ENCODE measurements at places on chromosomes 4 and X.

DNA sequence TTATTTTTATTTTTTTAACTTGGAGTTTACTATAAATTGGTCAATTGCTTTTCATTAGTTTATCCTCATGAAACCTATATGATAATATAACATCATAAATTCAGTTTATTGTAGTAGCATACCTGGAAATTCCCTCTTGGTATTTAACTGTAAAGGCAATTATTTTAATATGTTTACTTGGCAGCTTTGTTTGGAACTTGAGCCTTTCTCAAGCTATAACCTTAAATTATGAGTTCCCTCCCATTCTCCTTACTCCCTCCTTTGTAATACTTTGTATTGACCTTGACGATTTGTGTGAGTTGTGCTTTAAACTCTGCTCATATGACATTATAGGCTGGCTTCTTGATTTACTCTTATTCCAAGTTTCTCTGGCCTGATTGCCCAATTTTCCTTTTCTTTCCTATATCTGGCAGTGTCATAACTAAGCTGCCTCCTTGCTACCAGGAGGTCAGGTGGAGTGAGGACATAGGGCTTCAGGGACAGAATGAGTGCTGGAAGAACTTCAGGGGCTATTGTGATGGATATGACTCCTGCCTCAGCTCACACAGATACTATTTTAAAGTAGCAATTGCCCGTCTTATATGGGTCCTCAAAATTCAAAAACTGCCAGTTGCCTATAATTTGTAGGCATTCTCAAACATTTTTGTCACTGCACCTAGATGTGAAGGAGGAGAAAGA is 77.7 kb downstream of the RAP1GDS1 start:
- no peak for DNase-seq

- no peak for DNase-seq
These were observed 13.7 kb upstream of the HTRA3 start for GRCh38 chr4:8255698-8256441.

DNA sequence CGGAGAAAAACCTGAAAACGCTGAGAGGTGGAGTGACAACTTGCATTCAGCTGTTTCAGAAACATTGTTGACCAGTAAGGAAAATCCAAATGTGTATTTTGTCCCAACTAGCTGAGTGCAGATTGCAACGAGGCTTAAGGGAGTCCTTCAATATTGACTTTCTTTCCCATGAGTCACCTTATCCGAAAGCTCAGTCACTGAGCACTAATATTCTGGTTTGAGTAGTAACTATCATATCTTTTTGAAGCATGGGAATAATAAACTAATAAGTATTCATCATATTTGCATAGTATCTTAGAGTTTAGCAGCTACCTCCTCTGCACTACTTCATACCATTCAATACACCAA is 604.3 kb downstream of the PACRGL start:
- DNase-seq = no peak

DNA sequence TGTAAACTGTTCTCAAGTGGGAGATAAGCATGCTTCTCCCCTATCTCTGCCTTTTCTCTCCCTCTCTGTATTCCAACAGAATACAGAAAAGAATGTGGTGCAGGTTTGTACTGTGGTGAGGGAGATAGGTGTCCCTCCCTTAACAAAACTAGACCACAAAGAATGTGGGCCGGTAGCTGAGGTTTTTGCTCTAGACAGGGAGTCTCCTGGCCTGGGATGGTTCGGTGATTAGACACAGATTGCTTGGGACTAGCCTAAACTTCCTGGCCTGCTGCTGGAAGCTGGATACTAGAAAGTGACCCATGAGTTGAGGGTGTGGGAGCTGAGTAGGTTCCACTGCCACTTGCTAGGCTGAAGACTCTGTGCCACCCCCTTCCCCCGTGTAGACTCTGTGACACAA is 143.0 kb downstream of the CXXC4 start:
- DNase-seq = no peak

- DNase-seq = no peak
These were observed 22.2 kb downstream of the QDPR start for GRCh38 chr4:17489721-17490120.

GRCh38 chr4:182488896-182489295 is 245.7 kb downstream of the TENM3 start:
- no peak for DNase-seq

DNA sequence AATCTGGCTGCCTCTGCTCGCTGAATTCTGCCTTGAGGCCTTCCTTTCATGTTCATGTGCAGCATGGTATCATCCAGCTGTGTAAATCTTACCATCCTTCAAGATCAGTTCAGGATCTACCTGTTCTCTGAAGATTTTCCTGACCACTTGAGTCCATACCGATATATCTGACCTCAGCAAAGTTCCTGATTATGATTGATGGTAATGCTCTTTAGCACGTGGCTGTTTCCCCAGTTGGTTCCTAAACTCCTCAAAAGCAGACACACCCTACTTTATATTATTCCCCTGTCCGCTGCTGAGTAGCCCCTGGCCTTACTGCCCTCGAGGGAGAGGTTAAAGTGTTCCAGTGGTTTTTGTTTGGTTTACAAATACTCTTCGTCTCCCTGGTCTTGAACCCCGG is 20.0 kb downstream of the GALNT7 start:
- DNase-seq = no peak

GRCh38 chrX:23802431-23802830 is 19.5 kb downstream of the SAT1 start:
- no peak for DNase-seq

DNA sequence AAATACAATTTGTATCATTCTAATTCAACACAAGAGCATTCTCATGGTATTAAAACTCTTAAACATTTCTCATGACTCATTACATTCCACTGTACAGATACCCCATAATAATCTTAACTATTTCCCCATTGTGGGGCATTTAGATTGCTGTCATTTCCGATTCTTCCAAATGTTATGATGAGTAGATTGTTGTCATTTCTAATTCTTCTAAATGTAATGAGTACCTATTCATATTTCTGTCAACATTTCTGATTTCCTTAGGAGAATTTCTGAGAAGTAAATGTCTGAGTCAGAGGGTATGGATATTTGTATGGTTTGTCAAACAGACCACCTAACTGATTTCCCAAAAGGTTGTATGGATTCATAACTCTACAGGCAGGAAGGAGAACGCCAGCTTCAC is 8.3 kb downstream of the S100G start:
- DNase-seq = no peak

DNA sequence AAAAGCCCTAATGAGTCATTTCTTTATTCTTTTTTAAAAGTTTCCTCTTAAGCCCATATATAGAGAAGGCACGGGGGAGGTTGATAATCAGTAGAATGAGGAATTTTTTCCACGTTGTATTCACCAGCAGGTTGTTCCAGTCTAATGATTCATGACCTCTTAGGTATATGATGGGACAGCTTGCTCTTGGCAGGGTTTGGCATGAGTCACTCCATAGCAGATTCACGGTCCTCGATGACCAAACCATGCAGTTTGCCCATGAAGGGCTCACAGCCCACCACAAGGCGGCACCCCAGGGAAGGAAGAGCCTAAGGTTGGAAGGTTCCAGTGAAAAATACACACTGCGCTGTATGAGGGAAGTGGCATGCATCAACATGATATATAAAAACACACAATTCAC is 623.8 kb upstream of the DIPK2B start:
- DNase-seq = no peak

GRCh38 chr4:2785613-2786012 is 7.3 kb upstream of the SH3BP2 start:
- DNase-seq = no peak

DNA sequence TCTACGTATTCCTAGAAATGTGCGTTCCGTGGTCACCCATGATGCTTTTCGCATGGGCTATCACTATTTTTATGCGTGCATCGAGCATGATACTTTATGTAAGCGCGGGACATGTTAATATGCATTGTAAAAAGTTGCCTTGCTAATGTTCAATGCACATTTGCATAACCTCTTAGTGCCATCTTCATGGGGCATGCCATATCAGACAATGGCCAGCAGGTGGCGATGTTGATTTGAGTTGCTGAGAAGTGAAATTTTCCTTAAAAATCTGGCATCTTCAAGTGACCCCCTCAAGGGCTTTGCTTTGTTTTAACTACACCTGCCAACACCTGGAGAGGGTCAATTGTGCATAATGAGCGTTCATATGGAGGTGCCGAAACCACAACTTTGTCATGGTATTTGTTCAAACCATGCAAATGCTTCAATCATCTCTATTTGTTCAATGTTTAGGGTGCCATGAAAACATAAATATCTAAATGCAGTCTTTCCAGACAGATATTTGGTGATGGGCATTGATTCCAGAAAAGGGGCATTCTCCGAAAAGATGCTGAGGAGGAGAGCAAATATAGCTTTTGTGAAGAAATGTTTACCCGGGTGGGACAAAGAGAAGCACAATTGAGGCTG is 833.9 kb upstream of the PRKX start:
- peak; percentile 3 for DNase-seq

GRCh38 chr4:154559494-154560418 is 3.1 kb upstream of the FGB start:
- no peak for DNase-seq

DNA sequence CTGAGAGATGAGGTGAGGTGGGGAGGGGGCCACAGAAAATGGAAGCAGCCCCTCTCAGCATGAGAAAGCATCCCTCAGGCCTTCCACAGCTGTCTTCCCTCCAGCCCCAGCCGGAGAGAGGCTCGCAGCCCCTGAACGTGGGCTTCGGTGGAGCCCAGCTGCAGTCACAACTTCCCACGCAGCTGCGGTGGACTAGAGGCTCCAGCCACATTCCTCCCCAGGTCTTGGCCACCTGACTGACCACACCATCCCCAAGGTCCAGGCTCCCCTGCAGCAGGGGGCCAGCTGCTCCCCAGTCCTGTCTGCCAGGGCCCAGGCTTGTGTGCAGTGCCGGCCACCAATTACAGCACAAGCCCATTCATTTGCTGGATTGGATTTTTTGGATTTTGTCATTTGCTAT is 212.3 kb upstream of the BCOR start:
- no peak for DNase-seq

- DNase-seq = no peak
These were observed 13.7 kb downstream of the TEC start for GRCh38 chr4:48255959-48256342.

DNA sequence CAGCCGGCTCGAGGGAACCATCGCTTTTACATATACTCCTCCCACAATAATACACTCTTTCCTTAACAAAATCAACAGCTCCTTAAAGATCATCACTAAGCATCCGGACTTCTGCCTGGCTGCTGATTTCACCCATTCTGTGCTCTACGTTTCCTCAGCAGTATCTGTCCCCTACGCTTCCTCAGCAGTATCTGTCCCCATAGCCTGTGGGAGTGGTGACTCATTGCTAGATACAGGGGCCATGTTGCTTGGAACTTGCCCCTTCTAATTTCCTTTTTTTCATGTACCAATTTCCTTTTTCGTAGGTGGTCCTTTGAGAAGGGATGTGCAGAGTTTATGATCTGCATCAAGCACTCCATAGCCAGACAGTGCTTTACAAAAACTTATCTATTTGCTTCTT is 18.6 kb downstream of the MAP3K15 start:
- DNase-seq = no peak

- no peak for DNase-seq
These were observed 461.2 kb upstream of the PCDH7 start for GRCh38 chr4:30258949-30259348.

DNA sequence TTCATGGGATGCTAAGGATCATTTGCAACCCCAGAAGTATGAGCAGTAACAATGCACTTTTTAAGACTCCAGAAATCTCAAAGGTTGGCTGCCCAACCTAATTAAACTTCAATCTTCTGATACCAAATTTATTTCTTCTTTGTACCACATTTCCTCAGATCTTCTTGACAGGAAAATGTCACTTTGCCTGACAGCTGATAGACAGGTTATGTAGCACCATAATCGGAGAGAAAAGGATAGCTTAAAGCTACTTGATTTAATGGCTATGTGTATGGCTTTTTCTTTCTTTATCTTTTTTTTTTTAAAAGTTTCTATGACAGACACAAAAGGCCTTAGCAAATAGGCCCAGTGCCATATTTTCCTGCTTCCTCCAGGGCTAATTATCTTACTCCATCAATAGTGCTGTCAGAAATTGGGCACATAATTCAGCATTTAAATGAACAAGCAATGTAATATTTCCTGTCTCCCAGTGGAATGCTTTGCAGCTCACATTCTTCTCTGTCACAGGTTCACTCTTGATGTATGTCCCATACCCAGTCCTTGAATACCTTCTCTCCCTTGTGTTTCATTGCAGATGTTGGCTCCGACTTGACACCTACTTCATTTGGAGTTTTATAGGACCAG is 795.7 kb downstream of the ADGRL3 start:
- no peak for DNase-seq

DNA sequence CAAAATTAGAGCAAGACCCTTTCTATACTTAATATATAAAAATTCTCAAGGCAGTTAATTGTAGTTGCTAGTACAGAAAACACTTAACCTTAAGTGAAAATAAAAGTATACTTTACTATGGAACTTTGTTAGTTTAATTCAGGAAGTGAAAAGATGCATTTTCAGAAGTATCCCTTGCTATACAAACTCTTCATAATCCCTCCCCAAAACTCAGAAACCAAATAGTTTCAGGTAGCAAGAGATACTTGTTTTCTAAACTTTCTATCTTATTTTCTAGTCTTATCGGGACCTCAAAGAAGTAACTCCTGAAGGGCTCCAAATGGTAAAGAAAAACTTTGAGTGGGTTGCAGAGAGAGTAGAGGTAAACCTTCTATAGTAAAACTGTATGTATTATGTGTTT is 14.3 kb downstream of the PAICS start:
- DNase-seq = no peak

DNA sequence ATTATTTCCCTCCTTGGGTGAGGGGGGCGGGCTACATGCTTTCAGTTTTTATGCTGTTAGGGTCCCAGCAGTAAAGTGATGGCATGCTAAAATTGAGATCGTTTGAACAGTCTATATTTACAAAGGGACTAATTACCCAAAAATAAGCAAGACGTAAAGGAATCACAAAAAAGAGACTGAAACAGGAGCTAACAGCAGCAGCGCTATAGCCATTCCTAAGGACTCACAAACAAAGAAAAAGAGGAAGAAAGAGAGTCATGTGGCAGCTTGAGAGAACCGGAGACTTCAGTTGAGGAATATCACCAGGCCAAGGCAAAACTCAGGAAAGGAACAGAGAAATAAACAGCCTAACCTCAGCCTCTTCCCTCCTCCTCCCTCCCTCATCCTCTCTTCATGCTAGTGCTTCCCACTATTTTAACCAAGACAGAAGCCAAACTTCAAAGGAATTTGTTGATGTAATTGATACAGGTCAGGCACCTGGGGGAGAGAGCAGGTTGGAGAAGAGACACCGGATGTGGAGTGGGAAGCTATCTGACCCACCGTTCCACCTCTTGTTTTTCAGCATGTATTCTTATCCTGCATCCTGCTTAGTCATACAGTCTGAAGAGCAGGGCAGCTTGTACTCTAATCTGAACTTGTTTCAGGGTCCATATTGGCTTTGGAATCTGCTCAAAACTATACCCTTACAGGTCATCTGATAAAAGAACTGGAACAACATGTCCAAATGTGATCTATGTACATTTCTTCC is 383.7 kb downstream of the NAF1 start:
- DNase-seq = no peak
